Stimulated activated CD8-positive, alpha-beta memory T cell treated with anti-CD3 and anti-CD28 coated beads, Interleukin-7, amount 100 ng/mL, for 1 hour (primary cell): ENCODE measurements at places on chromosomes 3 and 15.

DNA sequence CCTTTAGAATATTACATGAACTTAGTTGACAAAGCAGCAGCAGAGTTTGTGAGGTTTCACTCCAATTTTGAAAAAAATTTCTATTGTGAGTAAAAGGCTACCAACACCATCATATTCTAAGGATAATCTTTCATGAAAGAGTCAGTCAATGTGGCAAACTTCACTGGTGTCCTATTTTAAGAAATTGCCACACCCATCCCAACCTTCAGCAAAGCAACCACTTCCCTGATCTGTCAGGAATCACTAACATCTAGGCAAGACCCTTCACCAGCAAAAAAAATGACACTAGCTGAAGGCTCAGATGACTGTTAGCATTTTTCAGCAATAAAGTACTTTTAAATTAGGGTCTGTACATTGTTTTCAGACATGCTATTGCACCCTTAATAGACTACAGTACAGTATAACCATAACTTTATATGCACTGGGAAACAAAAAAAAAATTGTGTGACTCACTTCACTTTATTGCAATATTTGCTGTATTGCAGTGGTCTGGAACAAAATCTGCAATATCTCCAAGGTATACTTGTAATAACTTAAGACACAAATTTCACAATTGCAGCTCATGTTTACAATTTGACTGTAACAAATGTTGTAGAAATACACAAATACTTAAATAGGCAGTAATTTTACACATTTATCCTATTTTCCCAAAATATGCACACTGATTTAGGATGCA lies 38.9 kb upstream of the ALCAM start:
- DNase-seq = no peak

DNA sequence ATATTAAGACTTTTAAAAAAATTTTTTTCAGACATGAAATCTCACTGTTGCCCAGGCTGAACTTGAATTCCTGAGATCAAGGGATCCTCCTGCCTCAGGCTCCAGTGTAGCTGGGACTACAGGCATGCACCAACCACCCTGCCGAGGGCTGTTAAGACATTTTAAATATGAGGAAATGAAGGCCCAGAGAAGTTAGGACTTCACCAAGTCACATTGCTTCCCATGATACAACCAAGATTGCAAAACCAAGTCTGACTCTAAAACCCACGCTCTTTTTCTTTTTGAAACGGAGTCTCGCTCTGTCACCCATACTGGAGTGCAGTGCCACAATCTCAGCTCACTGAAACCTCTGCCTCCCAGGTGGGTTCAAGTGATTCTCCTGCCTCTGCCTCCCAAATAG lies 28.0 kb downstream of the PTPN9 start:
- no peak for DNase-seq

GRCh38 chr3:151615464-151615863 lies 118.3 kb upstream of the AADACL2 start:
- no peak for DNase-seq

DNA sequence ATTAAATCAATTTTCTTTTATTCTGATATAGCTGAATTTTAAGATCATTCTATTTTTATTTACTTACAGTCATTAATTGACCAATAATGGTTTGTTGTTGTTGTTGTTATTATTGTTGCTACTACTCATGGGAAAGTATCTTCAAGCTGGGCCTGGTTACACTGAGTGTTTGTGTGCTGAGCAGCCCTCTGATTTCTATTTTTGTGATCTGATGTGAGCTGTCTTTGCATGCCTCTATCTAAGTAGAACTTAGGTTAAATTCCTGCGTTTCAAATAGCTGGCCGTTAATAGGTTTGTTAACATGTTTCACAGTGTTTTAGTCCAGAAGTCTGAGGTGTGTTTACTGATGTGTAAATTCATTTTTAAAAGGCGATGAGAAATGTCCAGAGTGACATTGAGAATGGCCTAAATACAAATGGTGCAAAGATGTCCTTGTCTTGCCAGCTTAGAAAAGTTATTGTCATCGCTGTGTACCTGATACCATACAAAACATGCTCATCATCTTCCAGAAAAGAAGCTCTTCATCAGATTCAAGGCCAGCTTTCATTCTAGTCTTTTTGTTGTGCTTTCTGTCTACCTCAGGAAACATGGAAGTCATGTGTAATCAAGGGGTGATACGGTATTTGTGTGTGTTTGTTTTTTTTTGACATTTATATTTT lies 15.8 kb downstream of the ARIH2 start:
- no peak for DNase-seq

- DNase-seq = no peak
Observed at GRCh38 chr15:36797128-36797527, 217.7 kb downstream of the CDIN1 start.

- no peak for DNase-seq
Observed at GRCh38 chr3:117246771-117247555, 537.4 kb downstream of the TUSC7 start.

GRCh38 chr3:159174715-159175692 lies 373.1 kb downstream of the MFSD1 start:
- DNase-seq = no peak

DNA sequence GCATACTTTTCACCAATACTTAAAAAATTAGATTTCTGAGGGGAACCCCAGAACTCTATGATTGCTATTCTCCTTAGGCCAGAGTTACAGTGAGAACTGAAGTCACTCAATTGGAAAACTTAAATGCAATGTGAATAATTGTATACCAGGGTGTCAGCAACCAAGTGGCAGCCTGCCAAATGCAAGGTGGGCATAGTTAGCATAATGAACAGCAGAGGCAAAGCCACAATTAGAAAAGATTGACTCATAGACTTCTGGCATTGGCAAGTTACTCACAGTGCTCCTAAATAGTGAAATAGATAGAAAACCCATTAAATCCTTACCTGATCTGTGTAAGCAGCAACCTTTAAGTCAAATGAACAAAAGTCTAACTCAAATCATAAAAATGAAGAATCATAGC lies 94.9 kb downstream of the BCHE start:
- no peak for DNase-seq

- DNase-seq = no peak
Observed at GRCh38 chr15:77346245-77347036, 73.5 kb downstream of the PEAK1 start.

DNA sequence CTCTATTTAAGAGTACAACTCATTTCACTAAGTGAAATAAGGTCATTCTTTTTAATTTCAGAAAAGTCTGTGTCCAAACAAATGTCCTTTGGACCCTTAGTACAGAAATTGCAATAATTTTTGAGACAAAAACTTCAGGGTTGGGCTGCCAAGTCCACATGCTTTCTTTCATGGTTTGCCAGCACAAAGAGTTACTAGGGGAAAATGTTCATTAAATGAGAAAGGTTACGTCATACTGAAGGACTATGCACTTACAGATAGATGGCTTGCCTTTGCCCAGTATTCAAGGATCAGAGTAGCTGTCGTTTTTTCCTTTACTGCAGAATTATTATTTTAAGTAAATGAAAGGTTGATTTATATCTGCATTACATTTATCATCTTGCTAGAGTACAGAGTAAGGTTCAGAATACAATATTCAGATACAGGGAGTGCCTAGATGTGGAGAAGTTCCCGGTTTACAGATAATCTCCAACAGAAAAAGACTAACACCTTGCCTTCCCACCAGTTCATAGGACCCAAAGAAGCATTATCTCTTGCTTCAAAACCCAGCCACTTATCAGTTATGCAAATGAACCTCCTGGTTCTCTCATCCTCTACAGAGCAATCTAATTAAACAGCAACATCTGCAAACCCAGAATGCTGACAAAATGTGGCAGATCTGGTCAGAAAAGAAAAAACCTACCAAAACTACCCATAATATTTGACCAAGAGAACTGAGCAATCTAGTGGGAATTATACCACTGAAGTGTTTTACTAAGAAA lies 179.3 kb downstream of the FRMD5 start:
- no peak for DNase-seq

GRCh38 chr3:5017925-5018531 lies 38.8 kb downstream of the BHLHE40 start:
- no peak for DNase-seq

GRCh38 chr3:159001711-159002110 lies 199.9 kb downstream of the MFSD1 start:
- DNase-seq = no peak

DNA sequence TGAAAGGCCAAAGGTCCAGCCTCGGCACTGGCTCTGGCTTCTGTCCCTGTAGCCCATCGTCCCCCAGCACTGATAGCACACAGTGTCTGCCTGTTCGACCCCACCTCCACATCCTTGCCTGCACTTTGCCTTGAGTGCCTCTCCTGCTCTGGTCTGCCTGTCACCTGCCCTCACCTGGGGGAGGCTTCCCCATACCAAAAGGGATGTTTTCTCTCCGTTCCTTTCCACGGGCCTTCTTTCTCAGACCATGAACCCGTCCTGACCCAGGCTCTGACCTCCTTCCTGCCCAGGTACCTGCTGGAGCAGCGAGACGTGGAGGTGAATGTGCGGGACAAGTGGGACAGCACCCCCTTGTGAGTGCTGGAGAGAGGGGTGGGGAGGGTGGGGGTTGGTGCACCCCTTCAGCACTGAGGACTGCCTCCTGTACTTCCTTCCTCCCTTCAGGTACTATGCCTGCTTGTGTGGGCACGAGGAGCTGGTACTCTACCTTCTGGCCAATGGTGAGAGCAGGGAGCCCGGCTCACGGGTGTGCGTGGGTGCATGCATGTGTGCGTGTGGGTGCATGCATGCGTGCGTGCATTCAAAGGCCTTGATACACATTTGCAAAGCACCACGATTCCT lies 1.5 kb downstream of the ABTB1 start:
- no peak for DNase-seq

- DNase-seq = no peak
Observed at GRCh38 chr3:12953201-12953995, 112.0 kb upstream of the RPL32 start.

GRCh38 chr3:82000773-82001172 lies 239.3 kb upstream of the GBE1 start:
- DNase-seq = no peak

GRCh38 chr3:105821433-105821832 lies 47.4 kb downstream of the CBLB start:
- DNase-seq = no peak

DNA sequence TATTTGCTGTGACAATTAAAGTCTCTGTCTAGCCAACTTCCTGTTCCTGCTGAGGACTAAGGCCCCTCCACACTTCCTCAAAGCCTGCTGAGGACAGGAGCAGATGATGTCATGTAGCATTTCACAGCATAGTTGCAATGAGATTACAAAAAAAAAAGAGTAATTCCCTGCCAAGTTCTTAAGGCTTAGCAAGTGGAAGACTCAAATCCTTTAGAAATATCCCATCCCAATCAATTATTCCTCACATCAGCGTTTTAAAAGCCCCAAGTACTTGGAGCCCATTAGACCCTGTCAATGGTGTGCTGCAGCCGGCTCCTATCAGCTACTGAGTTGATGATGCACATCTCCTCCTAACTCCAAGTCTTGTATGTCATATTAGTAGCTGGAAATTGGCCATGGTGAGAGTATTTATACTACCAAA lies 51.7 kb downstream of the TRANK1 start:
- DNase-seq = no peak

GRCh38 chr3:103389356-103389755 lies 954.5 kb downstream of the ZPLD1 start:
- DNase-seq = no peak

DNA sequence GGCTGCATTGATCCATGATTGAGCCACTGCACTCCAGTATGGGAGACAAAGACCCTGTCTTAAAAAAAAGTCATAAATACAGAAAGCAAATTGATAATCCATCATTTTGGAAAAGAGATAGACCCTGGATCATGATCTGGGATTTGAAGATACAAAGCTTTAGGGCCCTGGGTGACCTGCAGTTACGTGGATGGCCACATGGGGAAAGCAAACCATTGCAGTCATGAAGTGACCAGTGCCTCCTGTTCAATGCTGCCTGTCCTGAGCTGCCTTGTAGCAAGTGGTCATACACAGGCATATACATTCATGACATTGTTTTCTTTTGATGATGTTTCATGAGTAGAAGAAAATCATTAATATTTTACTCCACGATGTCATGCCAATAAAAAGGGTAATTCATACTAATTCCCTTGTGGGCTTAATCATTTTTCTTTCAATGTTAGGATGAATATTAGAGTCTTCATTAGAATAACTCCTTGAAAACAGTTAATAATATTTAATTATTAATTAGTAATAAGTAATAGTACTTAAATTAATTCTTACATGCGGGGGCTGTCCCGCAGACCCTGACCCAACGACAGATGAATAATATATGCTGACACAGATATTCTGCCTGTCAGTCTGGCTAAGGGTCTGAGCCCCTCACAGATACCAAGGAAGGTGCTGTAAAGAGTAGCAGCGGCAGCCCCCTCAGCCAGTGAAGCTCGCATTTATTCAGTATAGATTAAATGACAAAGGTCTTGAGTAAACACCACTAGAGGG lies 109.0 kb upstream of the UNC13C start:
- DNase-seq = no peak

DNA sequence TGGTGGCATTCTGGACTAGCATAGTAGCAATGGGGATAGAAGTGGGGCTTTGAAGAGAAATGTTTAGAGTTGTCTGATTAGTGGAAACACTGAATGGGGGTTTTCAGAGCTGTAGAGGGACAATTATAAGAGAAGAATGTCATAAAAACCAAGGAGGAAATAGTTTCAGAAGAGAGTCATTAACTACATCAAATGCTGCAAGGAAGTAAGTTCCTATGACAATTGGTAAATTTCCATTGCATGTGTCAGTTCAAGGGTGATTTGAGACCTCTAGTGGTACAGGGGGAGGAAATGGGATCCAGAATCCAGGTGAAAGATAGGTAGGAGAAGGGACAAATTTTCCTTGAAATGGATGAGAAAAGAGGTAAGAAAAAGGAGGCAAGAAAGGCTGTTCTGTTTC lies 68.3 kb upstream of the TBC1D5 start:
- DNase-seq = no peak

GRCh38 chr15:68729789-68730411 lies 90.8 kb downstream of the ANP32A start:
- DNase-seq = no peak

DNA sequence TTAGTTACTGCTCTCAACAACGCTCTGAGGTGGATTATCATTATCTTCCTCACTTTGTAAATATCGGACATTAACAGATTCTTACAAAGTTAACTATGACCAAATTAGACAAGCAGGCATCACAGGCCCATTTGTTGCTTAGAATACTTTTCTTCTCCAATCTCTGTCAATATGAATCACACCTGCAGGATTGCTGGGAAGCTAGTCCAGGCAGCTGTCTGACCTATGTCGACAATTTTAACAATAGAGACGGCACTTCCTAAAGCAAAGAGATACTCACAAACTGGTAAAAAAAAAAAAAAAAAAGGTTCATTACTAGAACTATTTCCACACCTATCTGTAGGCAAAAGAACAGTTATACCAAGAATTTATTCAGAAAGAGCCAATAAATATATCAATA lies 85.3 kb downstream of the DPH6 start:
- no peak for DNase-seq

GRCh38 chr3:108334701-108335100 lies 38.4 kb downstream of the HHLA2 start:
- DNase-seq = no peak

- DNase-seq = no peak
Observed at GRCh38 chr3:55486857-55487380, at the start of gene WNT5A. WNT5A (minus strand) TSS chr3:55487306; CDS start chr3:55486985, 321 bp downstream.

- no peak for DNase-seq
Observed at GRCh38 chr3:17672506-17672905, 69.9 kb downstream of the TBC1D5 start.
